Skin of body (tissue), 3 donors: ENCODE measurements at places on chromosomes 1 and 21.

DNA sequence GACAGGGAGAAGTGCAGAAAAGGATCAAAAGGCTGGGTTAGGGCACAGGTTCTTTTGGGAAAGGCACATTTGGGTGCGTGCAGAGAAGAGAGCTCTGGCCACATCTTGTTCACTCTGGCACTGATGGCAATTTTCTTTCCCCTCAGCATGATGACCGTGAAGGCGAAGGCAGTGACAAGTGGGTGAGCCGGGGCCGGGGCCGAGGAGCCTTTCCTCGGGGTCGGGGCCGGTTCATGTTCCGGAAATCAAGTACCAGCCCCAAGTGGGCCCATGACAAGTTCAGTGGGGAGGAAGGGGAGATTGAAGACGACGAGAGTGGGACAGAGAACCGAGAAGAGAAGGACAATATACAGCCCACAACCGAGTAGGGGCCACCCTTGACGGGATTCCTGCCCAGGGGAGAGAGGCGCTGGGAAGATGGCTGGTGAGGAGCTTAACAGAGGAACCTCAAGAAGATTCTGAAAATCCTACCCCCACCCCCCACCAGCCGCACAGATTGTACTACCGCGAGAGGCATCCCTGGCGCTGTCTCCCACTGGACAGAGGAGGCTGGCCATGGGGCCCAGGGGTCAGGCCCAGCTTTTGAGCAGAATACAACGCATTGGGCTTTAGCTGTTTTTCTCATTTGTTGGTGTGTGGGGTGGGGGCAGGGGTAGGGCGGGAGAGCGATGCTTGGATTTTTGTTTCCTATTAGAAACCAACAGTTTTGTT, 2.4 kb upstream of the SH3D21 start:
- no peak for DNase-seq

DNA sequence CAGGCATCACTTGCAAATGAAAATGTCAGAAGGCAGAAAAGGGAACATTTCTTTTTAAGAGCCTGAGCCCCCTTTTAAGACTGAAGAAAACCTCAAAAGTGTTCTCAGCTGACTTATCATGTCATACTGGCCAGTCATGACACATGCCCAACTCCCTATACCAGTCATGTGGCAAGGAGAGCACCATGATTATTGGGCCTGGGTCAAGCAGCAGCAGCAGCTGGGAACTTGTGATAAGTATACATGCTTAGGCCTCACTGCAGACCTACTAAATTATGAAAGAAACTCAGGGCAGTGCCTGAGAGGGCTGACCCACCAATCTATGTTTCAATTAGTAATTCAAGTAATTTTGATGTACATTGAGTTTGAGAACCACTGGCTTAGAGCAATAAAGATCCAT, 8.6 kb downstream of the RO60 start:
- DNase-seq = no peak

GRCh38 chr1:20785907-20786252, 1.2 kb downstream of the HP1BP3 start:
- no peak for DNase-seq

DNA sequence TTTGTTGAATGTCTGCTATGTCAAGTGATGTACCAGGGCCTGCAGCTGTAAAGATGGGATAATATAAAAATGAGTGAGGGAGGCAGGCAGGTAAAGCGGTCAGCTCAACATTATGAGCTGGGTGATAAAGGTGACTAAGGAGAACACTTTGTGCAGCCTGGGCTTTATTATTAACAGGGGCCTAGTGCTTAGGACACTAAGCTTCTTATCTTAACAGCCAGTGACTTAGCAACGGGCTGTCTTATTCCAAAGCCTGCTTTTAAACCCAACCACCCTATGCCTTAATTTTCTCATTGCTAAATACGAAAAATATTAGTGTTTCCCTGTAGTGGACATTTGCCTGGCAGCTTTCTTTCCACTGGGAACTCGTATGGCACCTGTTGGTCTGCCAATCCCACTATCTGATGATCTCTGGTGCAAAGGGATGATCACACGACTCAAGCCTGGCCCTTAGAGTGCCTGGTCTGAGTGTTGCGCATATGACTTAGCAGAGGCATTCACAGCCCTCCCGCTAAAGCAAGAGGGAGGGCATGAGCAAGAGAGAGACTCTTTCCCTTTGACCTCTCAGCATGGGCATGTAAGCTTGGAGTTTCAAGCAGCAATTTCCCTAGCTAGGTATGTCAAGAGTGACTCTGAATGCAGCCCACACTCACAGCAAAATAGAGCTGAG, 98.6 kb upstream of the PAPPA2 start:
- no peak for DNase-seq

- no peak for DNase-seq
These were observed 248.6 kb downstream of the DNM3 start for GRCh38 chr1:172089768-172090510.

GRCh38 chr1:16224472-16224871, 12.0 kb upstream of the ARHGEF19 start:
- no peak for DNase-seq

- DNase-seq = peak; percentile 11
These were observed 19.1 kb upstream of the KIAA1614 start for GRCh38 chr1:180893614-180894013.

GRCh38 chr1:230352537-230352936, 73.6 kb downstream of the PGBD5 start:
- DNase-seq = no peak

DNA sequence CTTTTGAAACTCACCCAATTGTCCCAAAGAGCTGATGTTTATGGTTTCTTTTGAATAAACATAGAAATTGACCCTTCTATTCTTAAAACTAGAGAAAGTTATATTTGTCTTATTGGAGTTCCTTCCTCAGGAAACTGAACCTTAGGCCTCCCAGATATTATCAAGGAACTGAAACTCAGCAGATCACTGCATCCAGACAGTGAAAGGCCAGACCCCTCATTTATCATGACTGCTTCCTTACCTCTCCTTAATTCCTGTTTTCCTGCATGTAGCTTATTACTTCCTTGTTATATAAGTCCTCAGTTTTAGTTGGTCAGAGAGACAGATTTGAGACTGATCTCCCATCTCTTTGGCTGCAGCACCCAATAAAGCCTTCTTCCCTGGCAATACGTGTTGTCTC, 27.5 kb downstream of the SLC22A15 start:
- no peak for DNase-seq

- DNase-seq = no peak
These were observed 375.6 kb downstream of the HLX start for GRCh38 chr1:221254813-221255212.

DNA sequence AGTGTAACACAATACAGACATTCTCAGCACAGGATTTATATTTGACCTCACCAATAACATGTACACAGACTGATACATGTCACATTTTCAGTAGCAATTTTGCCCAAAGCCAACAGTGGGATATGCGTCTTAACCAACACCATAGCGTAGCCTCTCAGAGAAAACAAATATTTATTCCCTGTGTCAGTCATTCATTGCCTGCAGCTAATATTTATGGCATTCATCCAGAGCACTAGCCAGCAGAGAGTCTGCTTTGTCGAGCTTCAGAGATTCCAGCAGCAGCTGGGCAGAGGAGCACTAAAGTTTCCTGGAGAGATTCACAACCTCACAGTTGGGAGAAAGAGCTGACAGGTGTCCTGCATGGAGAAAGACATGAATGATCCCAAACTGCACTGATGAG, 400.7 kb upstream of the DAB1 start:
- DNase-seq = no peak

DNA sequence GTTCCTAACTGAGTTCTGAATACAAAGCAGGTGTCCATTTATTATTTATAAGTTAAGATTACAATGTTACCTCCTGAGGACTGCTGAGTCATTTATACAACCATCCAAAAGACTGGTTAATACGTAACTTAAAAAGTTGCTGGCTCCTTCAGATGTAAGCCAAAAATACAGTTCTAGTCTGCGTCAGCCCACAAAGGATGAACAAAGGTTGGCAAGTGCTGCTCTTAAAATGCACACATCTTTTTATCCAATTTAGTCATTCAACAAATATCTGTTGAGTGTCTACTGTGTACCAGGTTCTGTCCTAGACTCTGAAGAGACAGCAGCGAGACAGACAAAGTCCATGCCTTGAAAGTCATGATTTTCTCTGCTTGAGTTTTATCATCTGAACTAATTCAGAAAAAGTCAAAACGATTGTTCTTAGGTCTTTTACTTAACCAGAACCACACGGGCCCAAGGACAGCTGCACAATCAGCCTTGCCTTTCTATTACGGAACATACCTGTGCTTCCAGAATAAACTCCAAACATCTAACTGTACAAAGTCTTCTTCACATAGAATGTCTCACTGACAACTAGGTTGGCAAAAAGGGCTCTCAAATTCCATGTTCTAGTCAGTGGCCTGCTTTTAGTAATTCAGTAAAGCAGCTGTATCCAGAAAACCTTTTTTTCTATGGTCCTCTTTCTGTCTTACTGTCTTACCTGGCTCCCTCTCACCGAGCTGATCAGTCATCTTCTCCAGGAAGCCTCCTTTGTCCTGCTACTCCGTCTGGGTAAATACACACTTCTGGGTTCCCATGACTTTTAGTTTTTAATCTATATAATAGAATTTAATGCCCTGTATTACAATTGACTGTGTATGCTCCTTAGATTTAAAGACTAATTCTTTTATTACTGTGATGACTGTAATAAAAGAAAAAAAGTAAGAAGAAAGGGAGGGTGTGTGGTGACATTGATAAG, 15.5 kb upstream of the CNN3 start:
- DNase-seq = no peak

DNA sequence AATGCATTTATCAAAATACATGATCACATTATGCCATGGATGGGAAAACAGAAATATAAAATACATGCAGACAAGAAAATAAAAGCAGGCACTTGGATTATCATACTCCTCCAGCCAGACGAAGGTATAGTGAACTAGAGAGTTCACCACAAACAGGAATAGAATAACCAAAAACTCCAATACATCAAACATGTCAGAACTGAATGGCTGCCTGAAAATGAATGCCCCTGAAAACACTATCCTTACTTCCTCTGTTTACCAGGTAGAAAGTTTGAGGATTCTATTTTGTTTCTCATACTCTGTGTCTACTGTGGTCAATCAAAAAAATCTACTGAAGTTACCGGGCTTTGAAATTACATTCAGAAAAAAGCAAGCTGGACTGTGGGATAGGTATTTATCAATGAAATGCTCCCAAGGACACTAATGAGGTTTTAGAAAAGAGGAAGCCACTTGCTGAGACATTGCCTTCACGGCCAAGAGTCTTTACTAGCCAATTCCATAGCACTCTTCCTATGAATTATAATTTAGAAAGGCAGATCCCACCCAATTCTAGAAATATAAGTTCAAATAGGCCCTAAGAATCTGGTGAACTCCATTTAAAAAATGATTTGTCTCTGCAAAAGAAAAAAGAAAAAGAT, 197.7 kb downstream of the SMYD3 start:
- DNase-seq = no peak

GRCh38 chr21:44949161-44949778, 9.4 kb downstream of the SLX9 start:
- DNase-seq = no peak
